ENCODE measurements at places on chromosomes 1 and 21. TPM values are rescaled to one million over a fixed set of nuclear protein-coding genes. Genes with fewer than 3 reads are reported as not detected.

HES2 gene
- 0.50 TPM for total RNA-seq

TINAGL1 gene
- 3.0 TPM for total RNA-seq

KRTAP19-5 gene
- total RNA-seq, result not detected

RGSL1 gene
- not detected for total RNA-seq

SYT14 gene
- 0.99 TPM for total RNA-seq

BEST4 gene
- total RNA-seq, result under 0.01 TPM

IL19 gene
- total RNA-seq, result not detected

Data from fibroblast of lung (primary cell).